ENCODE measurements at places on chromosomes 1 and 21.
A peak's percentile ranks its signal among the peaks of the same experiment; 100 is the strongest.

DNA sequence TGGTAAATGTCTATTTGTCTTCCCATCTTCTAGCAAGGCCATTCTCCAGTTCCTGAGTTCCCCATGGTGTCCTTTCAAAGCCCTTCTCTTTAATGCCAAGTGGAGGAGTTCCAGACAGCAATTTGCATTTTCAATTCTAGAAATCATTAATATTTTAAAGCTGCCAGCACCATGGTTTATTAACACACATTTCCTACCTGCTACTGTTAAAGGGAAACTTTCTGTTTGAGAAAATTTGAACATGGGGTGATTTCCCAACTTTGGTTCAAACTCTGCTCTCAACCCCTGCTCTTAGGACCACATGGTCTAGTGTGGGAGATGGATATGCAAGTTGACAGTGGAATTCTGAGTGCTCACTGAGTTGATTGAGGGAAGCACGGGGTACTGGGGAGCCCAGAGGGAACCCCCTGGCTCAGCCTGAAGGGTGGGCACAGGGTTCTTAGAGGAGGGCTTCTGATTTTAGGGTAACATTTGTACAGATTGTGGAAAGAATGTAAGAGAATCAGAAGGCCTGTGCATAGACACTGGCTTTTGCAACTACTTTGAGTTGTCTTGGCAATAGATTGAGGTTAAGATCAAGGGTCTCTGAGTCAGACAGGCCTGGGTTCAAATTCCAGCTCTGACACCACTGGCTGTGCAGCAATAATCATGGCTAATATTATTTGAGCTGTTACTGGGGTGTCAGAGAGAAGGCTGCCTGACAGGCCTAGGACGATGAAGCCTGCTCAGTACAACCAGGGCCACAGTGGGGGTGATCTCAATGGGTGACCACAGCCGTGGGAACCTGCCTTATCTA lies 97.8 kb downstream of the BEND5 start:
- DNase-seq: no peak

GRCh38 chr1:66211521-66211920 lies 322.4 kb upstream of the SGIP1 start:
- DNase-seq: no peak

- DNase-seq: no peak
Measured at GRCh38 chr1:184461321-184461720, 74.5 kb downstream of the C1orf21 start.

GRCh38 chr1:178224358-178224757 lies 130.5 kb downstream of the RASAL2 start:
- DNase-seq: no peak

DNA sequence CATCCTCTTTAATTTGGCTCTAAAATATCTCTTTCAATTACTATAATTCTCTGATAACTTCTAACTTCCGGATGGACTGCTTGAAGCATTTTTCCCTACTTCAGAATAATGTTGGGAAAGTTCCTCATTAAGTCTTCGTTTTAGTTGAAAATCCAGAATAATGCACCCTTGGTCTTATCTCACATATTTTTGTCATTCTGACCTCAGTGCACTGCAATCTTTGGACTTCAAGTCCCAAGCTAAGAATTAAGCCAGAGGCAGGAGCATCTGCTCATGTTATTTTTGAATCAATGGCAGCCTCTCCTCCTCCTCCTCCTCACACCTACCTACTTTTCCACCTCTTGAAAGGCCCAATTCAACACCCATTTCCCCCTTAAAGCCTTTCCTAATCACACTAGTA lies 169.8 kb downstream of the CYYR1 start:
- no peak for DNase-seq

GRCh38 chr1:51968632-51969031 lies 21.9 kb downstream of the RAB3B start:
- no peak for DNase-seq

DNA sequence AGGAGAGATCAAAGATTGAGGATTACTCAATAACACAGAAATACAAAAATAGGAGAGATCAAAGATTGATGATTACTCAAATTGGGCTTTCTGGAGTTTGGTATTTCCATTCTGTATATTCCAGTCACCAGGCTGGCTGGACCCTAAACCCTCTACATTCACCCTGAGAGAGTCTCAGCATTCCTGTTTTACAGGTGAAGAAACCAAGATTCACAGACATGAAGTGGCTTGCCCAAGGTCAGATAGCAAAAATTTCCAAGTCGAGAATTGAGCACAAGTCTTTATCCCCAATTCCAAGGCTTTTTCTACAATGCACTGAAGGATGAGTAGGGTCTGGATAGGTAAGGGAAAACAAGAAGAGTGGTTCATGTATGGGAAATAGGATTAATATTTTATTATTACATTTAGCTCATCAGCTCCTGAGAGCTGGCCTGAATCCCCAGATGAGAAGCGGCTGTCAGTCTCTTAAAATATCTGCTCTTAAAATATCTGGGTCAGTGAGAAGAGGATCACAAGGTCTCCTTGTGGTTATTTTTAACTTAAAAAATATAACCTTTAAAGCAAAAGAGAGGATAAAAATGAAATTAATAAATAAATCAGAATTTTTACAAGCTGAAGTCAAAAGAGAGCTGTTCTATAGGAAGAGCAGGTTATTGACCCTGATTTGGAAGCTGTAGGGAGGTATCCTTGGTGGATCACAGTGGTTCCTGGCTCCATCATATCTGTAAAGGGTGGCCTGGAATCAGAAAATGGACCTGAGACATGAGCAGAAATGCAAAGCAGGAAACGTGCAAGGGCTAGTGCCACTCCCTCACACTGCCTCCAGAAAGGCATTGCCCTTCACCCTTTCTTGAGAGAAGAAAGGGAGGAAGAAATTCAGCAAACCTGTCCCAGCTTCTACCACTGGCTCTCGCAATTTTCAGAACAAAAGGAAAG lies 29.1 kb upstream of the SEC16B start:
- no peak for DNase-seq

GRCh38 chr1:54588377-54588776 lies 34.9 kb downstream of the FAM151A start:
- no peak for DNase-seq

DNA sequence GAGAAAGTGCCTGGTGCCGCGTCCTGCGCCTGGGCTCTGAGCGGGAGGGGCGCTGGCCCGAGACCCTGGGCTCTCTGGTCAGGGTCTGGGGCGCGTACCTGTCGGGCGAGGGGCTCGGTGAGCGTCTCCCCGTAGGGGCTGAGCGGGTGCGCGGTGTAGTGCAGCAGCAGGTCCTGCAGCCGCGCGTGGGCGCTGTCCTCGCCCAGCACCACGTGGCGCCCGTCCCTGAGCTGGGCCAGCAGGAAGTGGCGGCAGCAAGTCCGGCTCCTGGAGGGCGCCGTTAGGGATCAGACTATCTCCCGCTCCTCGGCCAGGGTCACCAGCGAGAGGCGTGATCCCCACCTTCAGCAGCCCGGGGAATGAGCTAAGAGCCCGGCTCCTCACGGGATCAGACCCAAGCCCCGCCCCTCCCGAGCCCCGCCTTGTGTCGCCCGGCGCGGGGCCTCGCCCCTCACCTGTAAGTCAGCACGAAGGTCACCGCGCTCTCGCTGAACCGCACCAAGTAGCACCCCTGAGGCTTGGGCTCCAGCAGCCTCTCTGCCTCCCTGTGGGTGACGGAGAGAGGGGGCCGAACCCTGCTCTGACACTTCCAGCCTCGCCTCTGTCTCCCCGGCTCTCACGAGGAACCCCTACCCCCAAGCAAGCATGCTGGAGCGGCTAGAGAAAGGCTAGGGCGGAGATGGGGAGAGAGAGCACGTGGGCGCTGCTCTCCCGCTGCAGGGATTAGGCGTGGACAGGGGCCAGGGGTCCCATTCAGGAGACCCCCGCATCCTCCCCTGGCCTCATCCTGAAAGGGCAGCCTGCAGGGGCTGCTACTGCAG lies 2.7 kb downstream of the SH2D2A start:
- DNase-seq: peak; percentile 43

- DNase-seq: no peak
Measured at GRCh38 chr1:33280091-33280661, 23.9 kb downstream of the ZNF362 start.

DNA sequence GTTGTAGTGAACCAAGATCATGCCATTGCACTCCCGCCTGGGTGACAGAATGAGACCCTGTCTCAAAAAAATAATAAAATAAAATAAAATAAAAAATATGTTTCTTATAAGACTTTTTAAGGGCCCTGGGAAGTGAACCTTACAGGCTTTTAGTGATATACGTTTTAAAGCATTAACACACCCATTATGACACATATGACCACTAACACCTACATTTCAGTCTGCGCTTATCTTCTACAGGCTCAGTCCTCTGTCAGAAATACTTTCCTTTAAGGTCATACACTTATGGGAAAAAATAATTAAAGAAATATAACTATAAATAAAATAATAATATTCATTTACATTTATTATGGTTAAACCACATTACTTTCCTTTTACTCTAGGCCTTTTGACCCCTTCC lies 21.9 kb downstream of the ADSS2 start:
- no peak for DNase-seq

DNA sequence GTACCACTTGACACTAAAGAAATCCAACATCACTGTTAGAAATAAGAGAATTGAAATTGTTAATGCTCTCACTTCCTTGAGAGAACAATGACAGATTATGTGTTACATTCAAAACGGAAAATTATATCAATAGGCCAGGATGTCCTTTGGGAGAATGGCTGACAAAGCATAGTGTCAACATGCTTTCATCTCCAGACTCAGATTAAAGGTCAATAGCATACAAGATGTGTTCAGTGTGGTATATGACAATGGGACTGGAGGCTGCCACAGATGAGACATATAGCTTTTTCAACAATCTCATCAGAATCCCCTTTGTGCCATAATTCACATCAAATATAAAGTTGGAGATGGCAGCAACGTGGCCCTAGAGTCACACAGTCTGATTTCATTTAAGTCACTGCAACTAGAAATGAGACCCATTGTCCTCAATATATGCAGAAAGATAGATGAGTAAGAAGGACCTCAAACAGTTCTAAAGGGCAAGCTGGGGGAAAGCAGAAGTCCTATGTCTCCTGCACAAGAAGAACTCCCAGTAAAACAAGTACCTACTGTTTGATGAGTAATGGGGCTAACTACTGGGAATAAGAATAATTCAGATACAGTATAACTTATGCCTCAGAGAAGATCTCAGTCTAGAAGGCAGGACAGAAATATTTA lies 327.9 kb downstream of the TTLL7 start:
- no peak for DNase-seq

DNA sequence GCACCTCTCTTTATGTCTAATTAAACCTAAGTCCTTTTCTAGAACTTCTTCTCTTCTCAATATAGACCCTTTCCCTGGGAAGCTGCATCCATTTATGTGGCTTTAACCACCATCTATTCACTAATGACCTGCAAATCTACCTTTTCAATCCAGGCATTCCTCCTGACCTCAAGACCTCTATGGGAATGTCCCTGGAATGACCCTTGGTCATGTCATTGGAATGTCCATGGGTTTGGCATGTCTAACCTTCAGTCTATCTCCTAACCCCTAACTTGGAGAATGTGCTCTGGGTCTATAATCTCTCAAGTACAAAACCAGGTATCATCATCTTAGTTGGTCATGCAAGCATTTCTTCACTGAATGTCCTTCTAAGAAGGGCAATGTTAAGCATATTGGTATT lies 196.1 kb downstream of the KCNH1 start:
- no peak for DNase-seq

DNA sequence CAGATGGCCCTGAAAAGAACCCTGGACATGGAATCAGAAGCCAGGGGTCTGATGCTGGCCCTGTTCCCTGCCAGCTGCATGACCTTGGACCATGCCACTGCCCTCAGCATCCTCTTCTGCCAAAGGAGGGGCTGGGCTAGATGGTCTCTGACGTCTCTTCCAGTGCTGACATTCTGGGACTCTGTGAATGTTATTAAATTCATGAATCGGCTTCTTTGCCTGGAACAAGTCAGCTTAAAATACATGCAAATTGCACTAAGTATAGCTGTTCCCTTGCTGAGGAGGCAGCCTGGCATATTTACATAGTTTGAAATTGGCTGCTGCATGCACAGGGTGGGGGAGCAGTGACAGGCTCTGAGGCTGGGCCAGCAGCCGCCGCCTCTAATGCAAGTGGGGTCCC lies 23.8 kb downstream of the KCNA2 start:
- no peak for DNase-seq

DNA sequence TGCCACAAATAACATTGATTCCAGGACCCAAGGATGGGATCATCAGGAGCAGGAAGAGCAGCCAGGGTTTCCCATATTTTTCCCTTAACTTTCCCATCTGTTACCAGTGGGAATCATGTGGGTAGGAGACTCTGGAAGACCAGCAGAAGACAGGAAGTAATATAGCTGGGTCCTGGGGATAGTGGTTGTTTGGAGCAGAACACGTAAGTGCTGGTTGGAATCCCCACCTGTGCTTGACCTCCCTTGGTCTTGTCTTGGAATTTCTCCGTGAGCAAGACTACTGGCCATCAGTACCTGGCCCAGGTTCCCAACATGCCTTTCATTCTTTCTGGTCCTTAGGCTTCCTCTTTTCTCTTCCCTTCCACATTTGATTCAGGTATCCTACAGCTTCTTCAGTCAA lies 20.9 kb upstream of the SLC27A3 start:
- DNase-seq: no peak

DNA sequence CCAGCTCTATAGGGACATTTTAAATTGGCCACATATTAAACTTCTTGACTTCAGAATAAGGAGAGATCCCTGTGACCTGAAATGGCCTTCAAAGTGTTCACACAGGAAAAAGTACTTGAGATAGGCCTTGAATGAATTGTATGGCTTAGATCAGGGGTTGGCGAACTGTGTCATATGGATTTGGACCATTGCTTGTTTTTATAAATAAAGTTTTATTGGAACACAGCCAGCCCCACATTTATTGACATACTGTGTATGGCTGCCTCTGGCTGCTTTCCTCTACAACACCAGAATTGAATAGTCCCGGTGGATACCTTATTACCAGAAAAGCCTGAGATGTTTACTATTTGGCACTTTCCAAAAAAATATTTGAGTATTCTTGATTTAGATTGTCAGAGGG lies 4.0 kb downstream of the BROX start:
- no peak for DNase-seq

DNA sequence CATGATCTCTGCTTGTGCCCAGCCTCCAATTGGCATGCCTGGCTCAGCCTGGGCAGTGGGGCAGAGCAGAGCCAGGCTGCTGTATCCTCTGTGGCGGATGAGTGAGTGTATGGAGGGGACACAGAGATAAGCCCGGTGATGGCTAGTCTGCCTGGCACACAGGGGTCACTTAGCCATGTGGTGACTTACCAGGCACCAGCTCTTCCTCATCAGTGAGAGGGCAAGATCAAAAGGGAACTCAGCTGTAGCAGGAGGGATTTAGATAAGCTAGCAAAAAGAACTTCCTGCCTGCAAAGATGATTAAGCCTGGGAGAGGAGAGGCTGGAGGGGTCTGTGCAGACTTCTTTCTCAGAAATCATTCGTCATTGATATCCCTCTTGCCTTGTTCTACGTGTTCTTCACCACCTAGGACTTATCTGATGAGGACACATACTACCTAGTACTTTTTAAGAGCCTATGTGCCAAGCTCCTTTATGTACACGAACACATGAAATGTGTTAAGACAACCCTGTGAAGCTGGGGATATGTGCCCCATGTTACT lies 7.9 kb downstream of the KIF21B start:
- DNase-seq: no peak

Data from activated CD4-positive, CD25-positive, alpha-beta regulatory T cell (primary cell).